EH (cell line): ENCODE measurements at places on chromosomes 12 and 14.

DNA sequence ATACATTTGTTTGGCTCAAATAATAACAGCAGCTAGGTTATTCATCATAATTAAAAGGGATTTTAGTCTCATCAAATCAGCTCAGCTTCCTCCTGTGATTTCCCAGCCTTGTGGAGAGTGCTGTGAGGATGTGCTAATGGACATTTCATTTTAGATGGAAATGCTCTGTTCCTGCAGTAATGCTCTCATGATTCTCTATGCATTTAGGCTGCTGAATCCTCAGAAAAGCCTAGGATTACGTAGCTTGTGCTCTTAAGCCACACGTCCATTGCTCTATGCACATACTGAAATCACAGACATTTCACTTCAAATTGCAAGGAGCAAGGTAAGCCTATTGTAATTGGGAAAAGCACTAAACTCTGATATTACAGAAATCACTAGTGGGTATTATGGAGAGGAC, 226.6 kb upstream of the TMEM260 start:
- DNase-seq = no peak

DNA sequence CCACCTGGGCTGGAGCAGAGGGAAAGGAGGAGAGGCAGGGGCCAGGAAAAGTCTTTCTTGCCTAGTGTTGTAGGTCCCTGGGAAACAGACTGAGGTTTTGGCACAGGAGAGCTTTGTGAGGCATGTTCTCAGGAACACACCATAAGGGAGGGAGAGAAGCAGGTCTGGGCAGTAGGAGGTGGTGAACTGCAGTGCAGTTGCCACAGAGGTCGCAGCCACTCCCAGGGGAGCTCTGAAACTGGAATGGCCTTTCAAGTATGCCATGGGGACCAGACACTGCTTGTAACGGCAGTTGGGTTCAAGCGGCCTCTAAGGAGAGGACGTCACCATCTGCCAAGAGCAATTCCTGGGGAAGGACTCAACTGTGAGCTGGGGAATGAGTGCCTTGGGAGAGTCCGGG, 35.4 kb upstream of the NKX2-8 start:
- no peak for DNase-seq

DNA sequence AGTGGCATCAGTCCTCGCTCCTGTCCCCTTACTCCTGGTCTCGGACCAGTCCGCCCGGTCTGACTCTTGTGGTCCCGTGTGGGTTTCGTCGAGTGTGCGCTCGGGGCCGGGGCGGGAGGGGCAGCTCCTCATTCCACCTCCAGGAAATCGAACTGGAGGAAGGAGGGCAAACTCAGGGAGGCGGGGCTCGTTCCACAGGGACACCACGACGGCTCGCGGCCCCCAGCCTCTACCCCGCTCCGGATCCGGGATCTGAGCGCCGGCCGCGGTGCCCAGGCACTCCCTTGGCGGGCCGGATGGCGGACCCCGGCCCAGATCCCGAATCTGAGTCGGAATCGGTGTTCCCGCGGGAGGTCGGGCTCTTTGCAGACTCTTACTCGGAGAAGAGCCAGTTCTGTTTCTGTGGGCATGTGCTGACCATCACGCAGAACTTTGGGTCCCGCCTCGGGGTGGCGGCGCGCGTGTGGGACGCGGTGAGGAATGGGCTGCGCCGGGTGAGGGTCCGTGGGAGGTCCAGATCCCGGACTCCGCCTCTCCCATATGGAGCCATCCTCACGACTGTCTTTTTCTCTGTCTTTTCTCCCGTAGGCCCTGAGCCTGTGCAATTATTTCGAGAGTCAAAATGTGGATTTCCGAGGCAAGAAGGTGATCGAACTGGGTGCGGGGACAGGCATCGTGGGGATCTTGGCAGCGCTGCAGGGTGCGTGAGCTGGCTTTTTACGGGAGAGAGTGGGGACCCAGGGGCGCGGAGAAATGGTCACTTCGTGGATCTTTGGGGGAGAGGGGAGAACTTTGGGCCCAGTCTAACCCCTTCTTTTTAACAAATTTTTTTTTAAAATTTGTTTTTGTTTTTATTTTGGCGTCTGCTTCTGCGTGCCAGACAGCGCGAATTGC, at the start of gene EEF1AKMT3:
Gene EEF1AKMT3 (plus strand): TSS at position 186 of the 894 bp plus-strand sequence. CDS start 111 bp downstream, at position 297.
- DNase-seq = peak; percentile 71

- peak; percentile 46 for DNase-seq
Measured at GRCh38 chr14:64726585-64726890, 22.3 kb downstream of the PLEKHG3 start.

- DNase-seq = no peak
Measured at GRCh38 chr12:52212701-52213563, 20.1 kb upstream of the KRT7 start.

DNA sequence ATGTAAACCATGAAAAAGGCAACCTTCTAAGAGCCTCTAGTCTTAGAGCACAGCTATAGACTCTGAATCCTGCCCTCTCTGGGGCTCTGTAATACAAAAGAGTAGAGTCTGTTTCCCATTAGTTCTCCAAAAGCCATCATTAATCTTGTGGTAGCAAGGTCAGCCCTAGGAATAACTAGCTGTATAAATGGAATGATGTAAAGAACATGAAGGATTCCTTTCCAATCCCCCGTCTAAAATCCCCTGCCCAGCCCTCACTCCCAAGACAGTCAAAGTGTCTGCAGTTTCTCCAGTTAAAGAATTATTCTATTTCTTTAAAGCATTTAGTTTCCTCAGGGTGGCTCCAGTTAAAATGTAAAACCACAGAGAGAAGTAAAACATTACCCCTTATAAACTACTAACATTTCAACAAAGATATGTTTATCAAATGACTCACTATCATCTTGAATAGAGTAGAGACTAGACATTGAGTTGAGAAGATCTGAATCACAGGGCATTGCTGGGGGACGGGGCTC, 104.2 kb downstream of the ST8SIA1 start:
- peak; percentile 18 for DNase-seq
